ENCODE measurements at places on chromosomes 3 and 15. TPM values are rescaled to one million over a fixed set of nuclear protein-coding genes. Genes with fewer than 3 reads are reported as not detected.

GRCh38 chr3:154884952-154885351 lies 195.2 kb upstream of the MME start:
- DNase-seq: peak; percentile 34

DNA sequence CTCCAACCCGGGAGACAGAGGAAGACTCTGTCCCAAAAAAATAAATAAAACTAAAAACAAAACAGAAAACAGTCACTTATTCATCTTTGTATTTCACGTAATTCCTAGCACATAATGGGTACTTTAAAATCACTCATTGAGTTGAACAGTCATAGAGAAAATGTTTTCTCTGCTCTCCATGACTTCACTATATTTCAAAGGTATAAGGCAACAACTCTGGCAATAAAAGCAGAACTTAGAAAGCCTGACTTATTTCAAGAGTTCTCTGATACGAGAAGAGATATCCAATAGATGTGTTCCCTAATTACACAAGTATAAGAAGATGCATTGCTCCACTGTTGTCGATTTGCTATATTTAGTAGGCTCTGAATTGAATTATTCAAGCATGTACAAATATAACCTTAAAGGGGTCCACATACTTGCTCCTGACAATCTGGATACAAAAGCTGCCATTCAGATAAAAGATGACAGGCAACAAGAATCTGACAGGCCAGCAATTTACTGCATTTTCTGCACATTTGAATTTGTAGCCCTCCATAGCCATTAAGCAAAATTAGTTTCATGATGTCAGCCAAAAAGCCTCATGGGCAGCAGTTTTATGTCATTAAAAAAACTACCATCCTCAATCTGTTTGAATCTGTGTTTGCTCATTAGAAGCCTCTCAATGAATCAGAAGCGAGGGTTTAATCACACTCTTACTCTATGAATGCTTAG lies 47.9 kb downstream of the PEAK1 start:
- no peak for DNase-seq

DNA sequence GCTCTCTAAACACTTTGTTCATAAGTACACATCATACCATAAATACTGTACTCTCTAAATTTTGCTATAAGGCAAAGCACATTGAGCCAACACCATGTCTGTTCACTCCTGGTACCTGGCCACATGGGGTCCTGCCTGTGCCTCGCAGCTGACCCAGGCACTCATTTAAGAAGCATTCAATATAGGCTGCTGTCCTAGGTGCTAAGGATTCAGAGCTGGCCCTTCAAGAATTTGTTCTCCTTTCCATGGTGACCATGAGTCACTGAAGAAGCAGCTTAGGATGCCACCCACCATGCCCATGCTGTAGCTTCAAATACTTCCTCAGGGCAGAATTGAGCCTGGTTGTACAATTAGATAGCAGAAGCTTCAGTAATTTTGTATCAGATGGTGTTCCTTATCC lies 119.2 kb upstream of the ZBED2 start:
- DNase-seq: peak; percentile 38

- no peak for DNase-seq
These were observed 92.2 kb upstream of the AGTR1 start for GRCh38 chr3:148605521-148605920.

DNA sequence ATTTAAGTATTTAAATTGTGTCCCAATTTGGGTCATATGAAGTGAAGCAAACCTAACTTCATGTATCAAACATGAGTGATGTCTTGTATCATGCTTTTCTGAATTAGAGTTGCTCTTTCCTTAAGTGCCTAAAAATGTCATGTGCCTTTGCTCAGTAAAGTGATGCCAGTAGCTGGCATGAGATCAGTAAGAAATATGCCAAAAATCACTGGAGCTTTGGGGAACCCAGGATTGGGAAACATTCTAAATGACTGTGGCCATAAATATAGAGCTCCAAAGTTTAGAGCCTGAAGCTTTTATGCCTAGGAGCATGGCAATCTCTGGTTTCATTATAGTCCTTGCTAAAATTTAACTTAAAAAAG lies 33.8 kb downstream of the RBMS3 start:
- no peak for DNase-seq

- DNase-seq: peak; percentile 67
These were observed at the start of gene SHC4 for GRCh38 chr15:48963524-48964113. SHC4 (minus strand) TSS chr15:48963919; CDS start chr15:48963015, 904 bp downstream.

GRCh38 chr3:103672346-103672745 lies 1237.5 kb downstream of the ZPLD1 start:
- DNase-seq: no peak

GRCh38 chr15:70151462-70151861 lies 53.7 kb upstream of the TLE3 start:
- DNase-seq: no peak

DNA sequence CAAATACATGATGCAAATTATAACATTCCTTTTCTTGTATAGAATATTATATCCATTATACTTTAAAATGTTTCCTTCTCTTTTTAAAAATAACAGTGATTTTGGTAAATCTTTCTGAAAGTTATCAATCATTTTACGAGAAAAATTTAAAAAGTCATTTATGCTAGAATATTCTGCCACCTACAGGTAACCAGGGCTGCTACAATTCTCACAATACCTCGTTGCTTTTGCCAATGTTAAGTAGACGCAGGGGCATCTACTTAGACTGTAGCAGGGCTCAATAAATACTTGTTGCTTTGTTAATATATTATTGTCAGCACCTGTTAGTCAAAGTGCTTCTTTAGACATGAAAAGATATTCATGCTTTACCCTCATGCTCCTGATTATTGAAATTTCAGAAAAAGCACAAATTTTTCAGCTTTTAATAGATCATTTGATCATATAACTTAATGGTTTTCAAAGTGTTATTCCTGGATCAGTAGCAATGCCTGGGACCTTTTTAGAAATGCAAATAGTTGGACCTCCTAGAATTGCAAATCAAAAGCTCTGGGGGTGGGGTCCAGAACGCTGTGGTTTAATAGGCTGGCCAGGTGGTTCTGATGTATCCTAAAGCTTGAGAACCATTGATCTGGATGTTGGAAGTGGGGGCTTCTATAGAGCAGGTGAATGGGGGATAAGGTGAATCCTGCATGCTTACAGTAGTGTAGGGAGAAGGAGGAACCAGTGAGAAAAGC lies 223.6 kb upstream of the PDZRN3 start:
- peak; percentile 62 for DNase-seq

DNA sequence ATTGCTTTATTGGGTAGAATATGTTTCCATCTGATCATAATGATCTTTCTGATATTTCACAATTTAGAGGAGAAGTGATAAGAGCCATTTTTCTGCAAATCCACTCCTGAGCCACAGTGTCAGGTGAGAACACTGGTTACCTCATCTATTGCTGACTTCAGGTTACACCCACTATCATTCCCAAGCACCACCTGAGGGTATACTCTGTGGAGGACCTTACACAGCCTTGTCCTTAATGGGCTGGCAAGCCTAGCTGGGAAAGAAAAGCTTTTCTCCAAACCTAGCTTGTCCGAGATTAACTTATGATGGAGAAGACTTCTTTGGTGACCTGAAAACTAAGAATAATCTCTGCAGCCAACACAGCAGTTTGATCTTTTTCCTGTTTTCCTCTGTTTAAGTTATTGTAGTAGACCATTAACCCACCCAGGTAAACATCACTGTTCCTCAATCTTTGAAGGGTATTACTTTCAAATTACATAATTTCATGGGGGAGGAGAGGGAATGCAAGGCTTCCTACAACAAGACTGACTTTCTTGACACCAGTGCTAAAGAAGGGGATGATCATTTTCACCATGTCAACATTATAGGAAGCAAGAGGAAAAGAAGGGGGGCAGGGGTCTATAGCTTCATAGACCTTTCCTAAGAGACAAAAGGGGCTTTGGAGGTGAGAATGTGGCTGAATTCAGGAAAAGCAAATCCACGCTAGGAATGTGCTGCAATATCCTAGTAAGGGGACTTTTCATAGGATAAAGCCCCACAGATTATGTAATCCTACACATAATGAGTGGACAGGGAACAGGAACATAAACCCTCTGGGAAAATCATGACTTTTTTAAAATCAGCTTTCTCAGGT lies 1.7 kb downstream of the NCEH1 start:
- DNase-seq: no peak

DNA sequence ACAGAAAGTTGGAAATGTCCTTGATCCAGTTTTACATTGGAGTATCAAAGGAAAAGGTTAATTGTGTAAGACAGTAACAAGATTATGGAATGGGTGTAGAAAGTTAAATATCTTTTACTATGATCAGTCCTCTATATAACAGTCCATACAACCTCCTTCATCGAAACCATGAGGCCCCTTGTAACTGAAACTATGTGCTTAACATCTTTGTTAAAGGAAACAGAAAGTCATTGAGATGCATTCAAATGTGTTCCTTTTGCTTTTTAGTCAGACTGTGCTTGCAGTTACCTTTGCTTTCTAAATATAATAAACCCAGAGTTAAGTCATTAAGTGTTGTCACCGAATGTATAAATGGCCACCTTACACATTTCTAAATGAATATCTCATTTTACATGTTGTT lies 1298.5 kb downstream of the ROBO2 start:
- DNase-seq: no peak

GRCh38 chr3:37053753-37054152 lies 60.4 kb downstream of the MLH1 start:
- no peak for DNase-seq

DNA sequence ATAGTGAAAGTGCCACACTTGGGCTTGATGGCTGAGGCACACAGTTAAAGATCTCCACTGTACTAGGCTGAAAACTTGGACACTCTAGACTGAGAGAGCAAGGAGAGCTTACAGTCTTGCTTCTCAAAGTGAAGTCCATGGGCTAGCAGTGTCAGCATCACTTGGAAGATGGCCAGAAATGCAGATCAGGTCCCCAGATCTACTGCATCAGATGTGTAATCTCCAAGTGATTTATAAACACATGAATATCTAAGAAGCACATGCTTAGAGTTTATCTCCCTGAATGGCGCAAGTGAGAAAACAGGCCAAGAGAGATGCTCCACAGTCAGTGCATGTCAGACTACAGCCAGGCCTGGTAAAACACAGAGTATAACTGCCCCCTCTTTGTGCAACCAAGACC lies 308.6 kb downstream of the CLSTN2 start:
- DNase-seq: no peak

- DNase-seq: no peak
These were observed 9.9 kb downstream of the RAMAC start for GRCh38 chr15:82995938-82996337.

DNA sequence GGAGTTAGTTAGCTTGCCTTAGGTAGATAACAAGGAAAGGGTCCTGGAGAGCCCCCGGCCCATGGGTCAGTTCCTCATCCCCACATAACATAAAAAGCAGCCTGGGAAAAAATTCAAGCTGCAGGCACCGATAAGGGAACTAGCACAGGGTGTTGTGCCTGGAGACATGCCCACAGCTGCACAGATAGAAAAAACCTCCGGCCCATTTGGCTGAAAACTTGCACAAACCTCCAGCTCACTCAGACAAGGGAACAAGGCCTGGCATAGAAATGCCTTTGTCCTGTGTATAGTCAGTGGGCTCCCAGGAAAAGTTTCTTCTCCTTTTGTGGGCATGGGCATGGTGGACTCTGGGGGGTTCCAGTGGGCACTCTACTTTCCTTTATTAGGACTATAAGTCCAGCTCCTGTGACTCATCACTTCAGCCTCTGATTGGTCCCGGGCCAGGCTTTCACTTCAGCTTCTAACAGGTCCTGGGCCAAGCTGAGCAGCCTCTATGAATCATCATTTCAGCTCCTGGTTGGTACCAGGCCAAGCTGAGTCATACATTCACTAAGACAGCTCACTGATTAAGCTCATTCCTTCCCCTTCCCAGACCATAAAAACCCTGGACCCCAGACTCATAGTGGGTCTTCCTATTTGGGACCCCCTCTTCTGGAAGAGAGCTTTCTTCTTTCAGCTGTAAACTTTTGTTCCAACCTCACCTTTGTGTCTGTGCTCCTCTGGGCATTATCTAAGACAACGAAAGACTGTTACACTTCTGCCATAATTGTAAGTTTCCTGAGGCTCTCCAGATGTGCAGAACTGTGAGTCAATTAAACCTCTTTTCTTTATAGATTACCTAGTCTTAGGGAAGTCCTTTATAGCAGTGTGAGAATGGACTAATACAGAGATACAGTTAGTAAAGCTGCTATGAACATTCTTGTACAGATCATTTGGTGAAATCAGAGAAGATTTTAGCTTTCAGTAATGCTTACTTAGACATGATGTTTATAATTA lies 348.0 kb upstream of the DPPA4 start:
- no peak for DNase-seq

DNA sequence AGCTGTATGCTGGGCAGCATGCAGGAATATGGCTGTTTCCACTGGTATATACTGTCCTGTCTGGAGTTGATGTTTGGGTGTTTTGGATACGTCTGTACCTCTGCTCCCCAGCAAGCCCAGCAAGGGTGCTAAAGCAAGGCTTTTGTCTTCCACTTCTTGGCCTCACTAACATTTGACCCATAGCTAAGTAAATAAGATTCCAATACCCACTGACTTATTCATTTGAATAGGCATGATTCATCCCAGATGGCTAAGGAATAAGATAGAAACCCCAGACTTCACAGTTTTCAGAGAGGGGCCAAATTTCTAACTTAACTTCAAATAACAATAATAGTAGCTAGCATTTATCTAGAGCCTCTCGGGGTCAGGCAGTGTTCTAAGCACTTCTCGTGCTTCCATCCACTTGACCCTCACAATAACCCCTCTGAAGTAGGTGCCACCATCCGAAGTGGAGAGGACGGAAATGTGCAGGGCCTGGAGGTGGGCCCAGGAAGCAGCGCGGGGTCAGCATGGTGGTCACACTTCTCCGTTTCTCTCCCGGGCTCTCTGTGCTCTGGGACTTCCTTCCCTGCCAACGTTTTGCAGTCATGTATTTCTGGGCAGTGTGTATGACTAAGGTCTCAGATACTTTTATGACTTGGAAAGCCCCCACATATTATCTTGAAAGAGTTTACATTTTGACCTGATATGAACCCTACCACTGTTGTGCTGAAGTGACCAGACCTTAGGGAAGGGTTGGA lies 39.3 kb downstream of the LRRK1 start:
- DNase-seq: peak; percentile 59

Gene CPA3
- total RNA-seq: not detected

GRCh38 chr3:154022606-154023005 lies 98.6 kb upstream of the ARHGEF26 start:
- peak; percentile 30 for DNase-seq

- peak; percentile 87 for DNase-seq
These were observed 72.5 kb downstream of the FOXP1 start for GRCh38 chr3:71511037-71511436.

Gene TEX55
- not detected for total RNA-seq

DNA sequence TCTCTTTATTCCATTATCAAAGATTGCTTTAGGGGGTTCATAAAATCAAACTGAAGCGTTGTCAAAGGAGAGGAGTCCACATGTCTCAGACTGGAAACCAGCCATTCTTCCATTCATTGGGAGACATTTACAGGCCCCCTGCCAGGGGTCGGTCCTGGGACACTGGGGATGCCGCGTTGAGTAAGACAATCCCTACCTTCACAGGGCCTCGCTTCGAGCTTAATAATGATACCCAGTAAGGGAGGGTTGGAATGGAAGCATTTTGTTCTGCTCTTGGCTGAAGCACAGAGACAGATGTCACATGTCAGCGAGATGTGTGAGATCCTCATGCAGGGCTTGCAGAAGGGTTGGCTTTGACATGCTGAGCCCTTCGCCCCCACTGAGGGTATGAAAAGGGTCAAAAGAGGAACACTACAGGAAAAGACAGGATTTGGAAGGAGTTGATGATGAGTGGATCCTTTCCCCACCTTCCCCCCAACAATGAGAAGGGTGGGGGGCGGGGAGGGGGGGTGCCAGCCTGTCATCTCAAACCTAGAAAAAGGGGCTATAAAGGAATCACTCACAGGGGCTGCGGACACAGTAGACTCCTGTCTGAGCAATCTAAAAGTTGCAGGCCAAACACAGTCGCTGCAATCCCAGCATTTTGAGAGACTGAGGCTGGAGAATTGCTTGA lies 25.6 kb upstream of the ARL8B start:
- DNase-seq: no peak

Gene CYP8B1
- total RNA-seq: not detected
